ENCODE measurements at places on chromosomes 6 and 20. TPM values are rescaled to one million over a fixed set of nuclear protein-coding genes. Genes with fewer than 3 reads are reported as not detected.
A peak's percentile ranks its signal among the peaks of the same experiment; 100 is the strongest.

DNA sequence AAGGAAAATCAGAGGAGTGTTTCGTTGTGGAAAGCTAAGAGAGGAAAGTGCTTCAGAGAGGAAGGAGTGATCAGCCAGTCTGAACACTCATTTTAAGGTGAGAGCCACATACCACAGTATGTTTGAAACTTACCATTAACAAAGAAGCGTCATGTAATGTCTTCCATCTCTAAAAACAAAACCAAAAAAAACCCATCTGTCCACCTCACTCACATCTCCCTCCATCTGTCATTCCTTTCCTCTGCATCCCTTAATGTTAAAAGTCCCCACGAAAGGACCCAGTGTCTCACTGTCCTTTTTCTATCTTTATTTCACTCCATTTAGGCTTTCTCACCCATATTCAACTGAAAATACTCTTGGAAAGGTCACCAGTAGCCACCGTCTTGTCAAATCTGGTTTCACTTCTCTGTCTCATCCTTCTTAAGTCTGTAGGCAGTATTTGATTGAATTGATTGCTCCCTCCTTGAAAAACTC, 59.4 kb upstream of the GNRH2 start:
- H3K27ac ChIP-seq, result no peak overlapping the region
- no peaks in the 10 kb centered on the region for H3K27me3 ChIP-seq
- no peak overlapping the region for H3K4me3 ChIP-seq
- H3K4me1 ChIP-seq, result peaks cover 10% of the 10 kb centered on the region
- DNase-seq, result no peak
- H3K36me3 ChIP-seq, result peaks cover 16% of the 10 kb centered on the region

DNA sequence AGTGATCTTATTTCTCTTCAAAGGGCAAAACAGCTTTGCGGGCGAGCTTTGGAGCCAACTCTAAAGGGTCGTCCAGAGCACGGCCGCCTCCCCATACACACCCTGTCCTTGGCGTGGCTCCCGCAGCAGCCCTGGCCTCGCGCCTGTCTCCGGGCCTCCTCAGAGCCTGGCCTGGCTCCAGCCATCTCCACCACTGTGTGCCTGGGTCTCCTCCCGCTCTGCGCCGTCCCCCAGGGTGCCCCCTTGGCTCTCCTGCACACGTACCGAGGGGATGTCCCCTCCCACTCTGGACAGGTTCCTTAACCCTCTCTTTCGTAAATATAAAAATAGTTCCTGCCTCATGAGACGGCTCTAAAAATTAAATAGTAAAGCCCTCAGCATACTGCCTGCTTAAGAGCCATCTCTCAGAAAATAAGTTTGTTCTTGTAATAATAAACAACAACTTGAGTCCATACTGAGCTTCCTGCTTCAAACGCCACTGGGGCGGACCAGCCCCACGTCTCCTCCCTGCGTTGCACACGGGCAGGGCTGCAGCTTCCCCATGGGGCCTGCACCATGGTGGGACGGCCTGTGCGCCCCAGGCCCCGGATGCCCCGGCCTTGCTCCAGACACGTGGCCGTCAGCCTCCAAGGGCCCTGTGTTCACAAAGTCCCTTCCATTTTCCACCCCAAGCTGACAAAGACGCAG, 226.2 kb downstream of the TTLL2 start:
- no peak overlapping the region for H3K4me3 ChIP-seq
- no peaks in the 10 kb centered on the region for H3K27me3 ChIP-seq
- DNase-seq, result no peak
- no peak overlapping the region for H3K27ac ChIP-seq
- H3K4me1 ChIP-seq, result no peaks in the 10 kb centered on the region

DNA sequence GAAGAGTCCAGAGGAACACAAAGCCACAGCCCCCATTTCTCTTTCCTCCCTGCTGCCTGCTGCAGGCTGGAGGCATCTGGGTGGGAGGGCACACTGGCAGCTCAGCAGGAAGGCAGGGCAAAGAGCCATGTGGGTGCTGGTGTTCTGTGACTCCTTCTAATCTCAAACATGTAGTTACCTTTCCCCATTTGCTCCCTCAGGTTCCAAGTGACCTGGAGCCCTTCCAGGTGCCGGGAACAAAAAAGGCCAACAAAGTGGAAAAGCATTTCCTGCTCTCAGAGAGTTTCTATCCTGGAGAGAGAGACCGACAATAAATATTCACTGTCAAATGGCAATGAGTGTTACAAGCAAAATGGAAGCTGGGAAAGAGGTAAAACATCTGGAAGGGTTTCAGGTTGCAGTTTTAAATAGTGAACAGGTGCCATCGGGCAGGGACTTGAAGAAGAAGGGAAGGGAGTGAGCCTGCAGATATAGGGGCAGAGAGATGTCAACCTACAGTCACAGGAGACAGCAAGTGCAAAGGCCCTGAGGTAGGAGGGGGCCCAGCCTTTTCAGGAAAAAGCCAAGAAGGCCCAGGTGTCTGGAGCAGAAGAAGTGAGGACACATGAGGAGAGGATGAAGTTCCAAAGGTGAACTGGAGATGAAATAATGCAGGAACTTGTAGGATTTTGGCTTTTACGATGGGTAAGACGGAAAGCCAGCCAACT, 43.6 kb upstream of the IYD start:
- no peaks in the 10 kb centered on the region for H3K36me3 ChIP-seq
- no peaks in the 10 kb centered on the region for H3K27me3 ChIP-seq
- H3K27ac ChIP-seq, result no peak overlapping the region
- DNase-seq, result no peak

DNA sequence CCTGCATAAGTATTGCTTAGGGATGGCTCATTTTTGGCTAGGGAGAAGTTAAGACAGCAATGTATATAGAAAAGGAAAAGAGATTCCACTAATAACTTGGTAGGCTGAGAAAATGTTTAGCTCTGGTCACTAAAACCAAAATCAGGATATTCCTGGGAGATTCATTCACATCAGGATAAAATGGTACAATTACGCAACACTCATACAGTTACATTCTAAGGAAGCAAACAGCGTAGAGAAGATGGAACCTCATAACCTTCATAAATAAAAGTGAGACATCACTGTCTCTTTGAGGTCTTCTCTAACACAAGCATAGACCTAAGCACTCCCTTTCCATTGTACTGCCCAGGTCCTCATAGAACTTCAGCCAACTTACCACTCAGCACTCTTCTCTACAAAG, 295.7 kb upstream of the RUNX2 start:
- no peak for DNase-seq
- no peaks in the 10 kb centered on the region for H3K36me3 ChIP-seq
- H3K4me3 ChIP-seq, result no peak overlapping the region
- H3K27ac ChIP-seq, result no peak overlapping the region
- H3K27me3 ChIP-seq, result no peaks in the 10 kb centered on the region

GRCh38 chr6:166277018-166277417, 31.2 kb downstream of the PRR18 start:
- DNase-seq, result no peak
- H3K27me3 ChIP-seq, result no peaks in the 10 kb centered on the region
- H3K4me3 ChIP-seq, result no peak overlapping the region
- H3K4me1 ChIP-seq, result no peaks in the 10 kb centered on the region
- no peaks in the 10 kb centered on the region for H3K36me3 ChIP-seq

DNA sequence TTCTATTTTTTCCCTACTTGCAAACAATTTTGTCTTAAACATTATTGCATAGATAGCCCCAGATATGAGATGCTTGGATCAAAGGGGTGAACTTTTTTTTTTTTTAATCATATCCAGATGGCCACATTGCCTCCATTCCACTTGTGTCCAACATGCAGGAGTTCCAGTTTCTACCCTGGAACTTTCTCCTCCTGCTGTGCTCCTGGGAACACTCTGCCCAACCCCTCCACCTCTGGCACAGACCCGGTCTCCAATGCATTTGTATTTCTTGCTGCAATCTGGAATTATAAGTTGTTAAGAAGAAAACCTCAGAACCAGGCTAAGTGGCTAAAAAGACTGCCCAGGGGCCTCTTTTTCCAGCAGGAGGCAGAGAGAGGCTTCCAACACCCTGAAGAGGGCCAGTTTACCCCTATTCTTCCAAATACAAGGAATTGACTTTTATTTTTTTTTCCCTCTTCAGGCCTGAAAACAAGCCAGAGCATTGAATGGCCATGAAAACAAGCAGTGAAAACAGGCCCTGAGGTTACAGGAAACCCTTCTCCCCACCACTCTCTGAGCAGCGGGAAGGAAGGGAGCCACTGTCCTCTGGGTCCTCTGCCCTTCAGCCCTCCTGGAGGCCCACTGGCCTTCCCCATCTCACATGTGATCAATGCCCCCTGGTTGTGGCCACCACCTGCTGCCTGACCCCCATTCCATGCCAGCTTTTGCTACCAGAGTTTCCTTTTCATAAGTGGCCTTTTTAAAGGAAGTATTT, 44.3 kb downstream of the PDYN start:
- H3K4me3 ChIP-seq, result no peak overlapping the region
- no peak for DNase-seq
- H3K27ac ChIP-seq, result peak overlapping the region; percentile 68
- no peaks in the 10 kb centered on the region for H3K27me3 ChIP-seq
- peaks cover 73% of the 10 kb centered on the region for H3K4me1 ChIP-seq
- no peaks in the 10 kb centered on the region for H3K36me3 ChIP-seq

GRCh38 chr6:169145496-169145895, 108.2 kb downstream of the THBS2 start:
- H3K27me3 ChIP-seq, result no peaks in the 10 kb centered on the region
- no peak for DNase-seq
- no peaks in the 10 kb centered on the region for H3K4me1 ChIP-seq
- H3K27ac ChIP-seq, result no peak overlapping the region
- H3K4me3 ChIP-seq, result no peak overlapping the region
- H3K36me3 ChIP-seq, result no peaks in the 10 kb centered on the region

DNA sequence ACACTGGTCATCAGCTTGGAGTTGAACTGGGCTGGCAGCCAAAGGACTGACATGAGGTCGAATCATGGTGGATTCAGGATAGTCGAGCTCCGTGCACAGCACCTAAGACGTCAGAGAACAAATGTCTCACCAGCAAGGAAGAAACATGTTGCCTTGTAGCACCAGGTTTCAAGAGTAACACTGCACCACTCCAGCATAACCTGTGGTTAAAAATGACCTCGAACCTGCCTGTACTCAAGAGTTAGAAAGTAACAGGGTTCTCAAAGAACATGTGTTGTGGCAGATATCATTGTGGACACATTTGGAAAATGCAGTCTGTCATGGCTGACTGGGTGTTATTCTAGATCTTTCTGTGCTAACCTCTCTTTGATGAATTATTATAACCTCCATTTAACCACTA, 511.6 kb downstream of the CDH26 start:
- H3K4me3 ChIP-seq, result no peak overlapping the region
- H3K4me1 ChIP-seq, result no peaks in the 10 kb centered on the region
- H3K27me3 ChIP-seq, result no peaks in the 10 kb centered on the region
- H3K36me3 ChIP-seq, result no peaks in the 10 kb centered on the region

DNA sequence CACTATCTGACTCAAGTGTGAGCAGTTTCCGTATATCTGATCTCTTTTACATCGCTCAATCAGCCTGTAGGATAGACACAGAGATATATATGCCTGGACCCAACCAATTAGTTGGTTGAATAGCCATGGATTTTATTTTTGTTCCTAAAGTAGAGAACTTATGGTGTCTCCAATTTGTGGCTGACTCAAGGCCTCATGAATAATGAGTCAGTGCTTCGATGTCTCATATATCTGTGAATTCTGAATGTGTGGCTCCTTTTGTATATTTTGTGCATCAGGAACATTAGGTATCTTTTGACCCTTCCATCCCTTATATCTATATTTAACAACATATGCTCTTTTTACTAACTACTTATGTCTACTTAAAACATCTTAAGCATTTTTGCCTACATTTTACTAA, 64.5 kb downstream of the OR2B2 start:
- H3K27ac ChIP-seq, result no peak overlapping the region
- DNase-seq, result no peak
- no peaks in the 10 kb centered on the region for H3K4me1 ChIP-seq

DNA sequence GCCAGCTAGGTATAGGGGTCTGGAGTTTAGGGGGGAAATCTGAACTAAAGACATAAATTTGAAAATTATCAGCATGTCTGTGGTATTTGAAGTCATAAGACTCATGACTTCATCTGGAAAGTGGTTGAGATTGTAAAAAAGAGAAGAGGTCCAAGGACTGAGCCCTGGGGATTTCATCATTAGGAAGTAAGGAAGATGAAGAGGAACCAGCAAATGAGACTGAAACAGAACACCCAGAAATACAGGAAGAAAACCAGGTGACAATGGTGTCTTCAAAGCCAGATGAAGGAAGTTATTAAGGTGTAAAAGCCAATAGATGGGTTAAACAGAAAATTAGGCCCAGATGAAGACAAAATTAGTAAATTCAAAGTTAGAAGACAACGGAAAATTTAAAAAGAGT, 49.1 kb upstream of the UBR2 start:
- no peak overlapping the region for H3K4me3 ChIP-seq
- DNase-seq, result no peak
- H3K27me3 ChIP-seq, result no peaks in the 10 kb centered on the region
- no peaks in the 10 kb centered on the region for H3K36me3 ChIP-seq
- no peaks in the 10 kb centered on the region for H3K4me1 ChIP-seq

DNA sequence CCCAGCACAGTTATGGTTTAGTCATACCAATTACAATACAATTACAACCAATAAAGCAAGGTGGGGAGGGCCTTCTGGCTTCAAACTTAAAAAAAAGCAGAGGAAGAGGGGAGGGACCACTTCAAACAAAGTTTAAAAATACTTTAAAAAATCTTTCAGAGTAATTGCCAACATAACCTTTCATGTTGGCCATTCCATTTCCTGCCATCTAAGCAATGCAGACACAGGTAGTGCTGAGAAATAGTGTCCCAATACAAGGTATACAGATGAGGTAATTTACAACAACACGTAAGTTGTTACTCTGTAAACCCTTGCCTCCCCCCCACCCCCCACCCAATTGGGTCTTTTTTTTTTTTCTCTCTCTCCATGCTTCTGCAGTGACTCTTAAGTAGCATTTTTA, 18.8 kb upstream of the TBC1D20 start:
- H3K4me1 ChIP-seq, result peaks cover 3% of the 10 kb centered on the region
- H3K27me3 ChIP-seq, result no peaks in the 10 kb centered on the region
- no peak for DNase-seq
- no peak overlapping the region for H3K27ac ChIP-seq
- peaks cover 77% of the 10 kb centered on the region for H3K36me3 ChIP-seq
- H3K4me3 ChIP-seq, result no peak overlapping the region

DNA sequence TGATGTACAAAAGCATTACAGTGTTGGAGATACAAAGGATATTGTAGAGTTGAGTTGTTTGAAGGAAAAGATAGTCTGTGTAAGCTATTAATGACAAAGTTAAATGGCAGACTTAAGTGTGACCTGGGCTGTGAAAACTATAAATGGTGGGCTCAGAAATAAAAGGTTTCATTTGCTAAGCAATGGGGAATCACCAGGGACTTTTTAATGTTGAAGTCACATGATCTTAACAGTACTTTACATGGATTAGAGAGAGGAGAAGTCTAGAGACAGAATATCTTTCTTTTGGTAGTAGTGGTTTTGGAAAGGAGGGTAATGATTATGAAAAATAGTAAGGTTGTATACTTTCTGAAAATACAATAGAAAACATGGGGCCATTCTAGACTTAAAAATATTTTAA, 67.1 kb downstream of the SCAF8 start:
- H3K36me3 ChIP-seq, result peaks cover 36% of the 10 kb centered on the region
- no peak overlapping the region for H3K4me3 ChIP-seq
- H3K27ac ChIP-seq, result no peak overlapping the region
- no peak for DNase-seq

The TP53TG5 gene
- 0.69 TPM for total RNA-seq

The SPINT4 gene
- total RNA-seq, result not detected

The ARMC2 gene
- total RNA-seq, result 12.6 TPM

The BMP7 gene
- 7.5 TPM for total RNA-seq

Measured in A673 (cell line).